ENCODE measurements at places on chromosomes 5 and 9.

DNA sequence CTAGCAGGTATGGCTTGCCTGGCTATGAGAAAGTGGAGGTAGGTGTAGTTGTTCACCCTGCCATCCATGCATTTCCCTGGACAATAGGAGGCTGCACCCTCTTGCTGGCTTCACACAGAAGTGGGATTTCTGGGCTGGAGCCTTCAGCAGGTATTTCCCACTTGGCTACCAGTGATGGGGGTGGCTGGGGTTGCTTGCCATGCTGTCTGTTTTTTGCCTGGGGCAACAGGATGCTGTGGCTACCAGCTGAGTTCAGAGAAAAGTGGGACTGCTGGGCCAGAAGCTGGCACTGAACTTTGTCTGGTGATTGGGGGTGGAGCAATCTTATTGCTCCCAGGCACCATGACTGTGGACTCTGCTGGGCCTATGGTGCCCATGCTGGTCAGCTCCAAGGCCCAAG, 299.6 kb downstream of the FAM170A start:
- DNase-seq = no peak

- DNase-seq = no peak
Measured at GRCh38 chr9:70901013-70901412, 220.4 kb downstream of the TRPM3 start.

DNA sequence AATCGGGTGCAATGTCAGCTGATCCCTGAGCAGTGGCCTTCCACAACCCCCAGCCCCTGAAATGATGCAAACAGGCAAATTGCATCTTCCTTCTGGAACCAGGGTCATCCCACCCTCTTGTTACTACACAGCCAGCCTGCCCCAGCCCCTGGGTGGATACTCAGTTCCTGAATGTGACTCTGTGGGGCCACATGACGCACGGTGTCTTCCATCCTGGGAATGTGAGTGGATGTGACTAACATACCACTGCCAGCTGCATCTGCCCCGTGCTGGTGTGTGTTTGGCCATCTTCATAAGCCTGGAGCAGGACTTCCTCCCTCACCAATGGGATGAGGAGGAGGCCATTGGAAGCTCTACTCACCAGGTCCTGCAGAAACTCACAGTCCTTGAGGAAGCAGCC, 257.9 kb upstream of the ADAMTS16 start:
- no peak for DNase-seq

GRCh38 chr5:28896949-28897348, 1858.6 kb upstream of the CDH9 start:
- no peak for DNase-seq

DNA sequence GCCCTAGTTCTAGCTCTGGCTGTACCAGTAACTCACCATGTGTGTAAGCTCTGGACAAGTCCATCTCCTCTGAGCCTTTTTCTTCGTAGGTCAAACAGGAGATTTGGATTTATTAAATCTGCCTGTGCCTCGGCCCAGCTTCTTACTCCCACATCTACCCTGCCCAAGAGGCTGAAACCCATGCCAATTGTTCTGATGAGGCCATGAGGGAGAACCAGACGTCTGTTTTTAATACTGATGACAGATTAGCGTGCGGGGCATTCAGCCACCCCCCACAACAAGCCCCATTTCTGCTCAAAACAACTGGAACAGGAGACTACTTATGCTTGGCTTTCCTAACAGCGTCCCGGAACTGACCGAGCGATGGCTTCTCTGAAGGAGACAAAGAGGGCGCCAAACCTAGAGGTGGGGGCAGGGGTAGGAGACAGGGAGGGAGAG, 81.2 kb upstream of the TRIM32 start:
- DNase-seq = no peak

GRCh38 chr9:104900871-104901270, 27.1 kb downstream of the ABCA1 start:
- no peak for DNase-seq

DNA sequence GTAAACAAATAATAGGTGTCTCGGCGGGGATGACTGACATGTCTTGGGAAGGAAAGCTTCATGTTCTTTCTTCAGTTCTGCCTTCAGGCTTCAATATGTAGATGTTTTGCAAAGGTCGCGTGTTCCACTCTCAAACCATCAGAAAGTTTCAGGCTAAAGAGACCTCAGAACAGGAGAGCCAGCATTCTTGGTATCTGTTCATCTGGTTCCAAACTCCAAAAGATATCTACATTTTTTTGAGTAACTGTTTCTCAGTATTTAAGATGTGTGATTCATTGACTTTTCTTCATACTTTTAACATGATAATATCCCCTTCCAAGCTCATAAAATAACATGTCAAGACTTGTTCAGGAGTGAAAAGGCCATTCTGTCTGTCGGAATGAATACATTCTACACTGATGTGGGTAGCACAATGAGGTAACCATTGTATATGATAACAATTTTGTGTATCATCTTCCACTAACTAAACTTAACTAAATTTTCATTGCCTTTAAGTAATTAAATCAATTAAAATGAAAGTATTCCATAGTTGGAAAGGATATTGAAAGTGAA, 183.6 kb downstream of the CFAP90 start:
- DNase-seq = no peak

- DNase-seq = no peak
Measured at GRCh38 chr9:104817437-104817836, 53.5 kb downstream of the NIPSNAP3B start.

DNA sequence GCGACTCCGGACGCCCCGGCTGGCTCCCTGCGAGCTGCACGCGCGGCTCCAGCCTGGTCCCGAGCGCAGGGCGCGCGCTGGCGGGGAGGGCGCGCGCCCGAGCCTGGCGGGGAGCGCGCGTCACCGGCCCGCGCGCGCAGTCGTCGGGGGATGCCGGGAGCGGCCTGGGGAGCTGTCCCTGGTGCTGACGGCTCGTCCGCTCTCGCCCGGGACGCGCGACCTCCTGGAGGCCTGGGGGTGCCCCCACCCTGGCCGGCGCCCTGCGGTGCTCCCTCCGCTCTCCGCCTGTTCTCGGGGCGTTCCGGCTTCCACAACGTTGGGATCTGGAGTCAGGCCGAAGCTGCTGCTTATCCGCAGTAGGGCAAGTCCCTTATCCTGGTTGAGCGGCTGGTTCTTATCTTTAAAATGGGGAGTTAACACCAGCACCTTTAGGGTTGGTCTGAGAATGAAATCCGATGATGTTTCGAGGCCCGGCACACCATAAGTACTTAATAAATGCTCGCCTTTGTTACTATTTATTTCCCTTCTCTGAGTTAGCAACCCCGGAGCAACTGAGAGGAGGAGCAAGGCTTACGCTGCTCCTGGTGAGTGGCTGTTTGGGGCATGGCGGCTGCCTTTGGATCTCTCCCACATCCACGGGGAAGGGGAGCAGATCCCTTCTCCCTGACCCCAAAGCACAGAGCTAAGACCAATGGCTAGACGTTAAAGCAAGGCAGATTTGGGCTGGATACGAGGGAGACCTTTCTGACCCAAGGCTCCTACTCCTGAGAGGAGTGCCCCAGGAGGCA, at the start of gene FAM163B:
TSS of gene FAM163B (minus strand) at position 79 of the 788 bp plus-strand sequence. CDS start 29,166 bp downstream, outside the sequence.
- peak; percentile 29 for DNase-seq

GRCh38 chr5:122707796-122708195, 67.1 kb upstream of the SNX2 start:
- DNase-seq = no peak

DNA sequence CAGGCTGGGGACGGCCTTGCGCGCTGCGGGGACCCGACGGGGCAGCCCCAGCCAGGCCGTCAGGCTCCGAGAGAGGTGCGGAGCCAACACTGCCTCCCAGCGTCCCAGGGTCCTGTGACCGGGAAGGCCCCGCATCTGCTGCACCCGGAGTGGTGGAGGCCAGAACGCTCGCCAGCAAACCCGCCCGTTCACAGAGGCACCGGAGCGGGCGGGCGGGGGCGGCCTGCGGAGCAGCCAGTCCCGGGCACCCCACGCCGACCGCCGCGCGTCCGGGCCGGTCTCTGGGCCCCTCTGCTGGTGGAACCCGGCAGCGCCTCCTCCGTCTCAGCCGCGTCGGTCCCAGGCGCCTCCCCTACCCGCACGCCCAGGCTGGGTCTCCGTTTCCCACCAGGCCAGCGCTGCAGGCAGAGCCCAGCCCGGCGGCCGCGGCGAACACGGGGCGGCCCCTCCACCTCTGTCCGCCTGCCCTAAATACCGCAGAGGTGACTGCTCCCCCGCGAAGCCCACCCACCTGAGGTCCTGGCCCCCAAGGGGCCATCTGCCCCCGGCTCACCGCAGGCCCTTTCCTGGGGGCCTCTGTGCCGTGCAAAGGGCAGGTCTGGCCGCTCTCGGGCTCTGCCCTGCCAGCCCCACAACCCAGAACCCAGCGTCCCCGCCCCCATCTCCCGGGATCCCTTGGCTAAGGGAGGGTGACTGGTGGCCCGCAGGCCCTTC, 15.9 kb downstream of the EXD3 start:
- peak; percentile 52 for DNase-seq

GRCh38 chr9:109258481-109259302, 62.2 kb downstream of the EPB41L4B start:
- no peak for DNase-seq

- no peak for DNase-seq
Measured at GRCh38 chr5:15463231-15463980, 36.6 kb upstream of the FBXL7 start.

GRCh38 chr9:99130069-99130468, 25.2 kb downstream of the TGFBR1 start:
- no peak for DNase-seq

DNA sequence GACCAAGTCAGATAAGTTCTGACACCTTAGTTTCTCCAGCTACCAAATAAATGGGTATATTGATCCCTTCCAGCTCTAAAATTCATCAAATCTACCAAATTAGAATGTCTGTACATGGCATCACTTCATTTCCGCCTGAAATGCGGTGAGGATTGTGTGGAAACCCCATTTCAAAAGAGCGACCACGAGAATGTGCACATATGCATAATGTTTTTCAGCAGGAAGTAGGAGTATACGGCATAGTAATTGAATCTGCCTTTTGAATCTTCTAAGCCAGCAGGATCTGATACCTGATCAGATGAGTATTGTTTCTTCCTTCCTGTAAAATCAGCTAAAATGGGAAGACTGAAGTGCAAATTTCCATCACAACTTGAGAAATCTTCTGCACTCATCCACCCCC, 418.6 kb downstream of the TMEM38B start:
- no peak for DNase-seq

- DNase-seq = no peak
Measured at GRCh38 chr5:152632360-152632759, 227.3 kb upstream of the NMUR2 start.

GRCh38 chr5:96259151-96259772, 173.8 kb downstream of the PCSK1 start:
- no peak for DNase-seq

- no peak for DNase-seq
Measured at GRCh38 chr9:126108240-126108639, 218.4 kb upstream of the MVB12B start.

- DNase-seq = no peak
Measured at GRCh38 chr9:35891646-35892045, 14.4 kb upstream of the HRCT1 start.

- no peak for DNase-seq
Measured at GRCh38 chr5:103330875-103331274, 72.3 kb downstream of the MACIR start.

Measured in stimulated activated CD8-positive, alpha-beta memory T cell treated with anti-CD3 and anti-CD28 coated beads, Interleukin-2, amount 100 ng/mL, for 48 hours (primary cell).